ENCODE measurements at places on chromosomes 5 and 9.

GRCh38 chr5:103808464-103809106, 246.0 kb upstream of the NUDT12 start:
- peak; percentile 23 for DNase-seq

- DNase-seq = no peak
These were observed 15.9 kb upstream of the TNFAIP8 start for GRCh38 chr5:119339965-119340364.

DNA sequence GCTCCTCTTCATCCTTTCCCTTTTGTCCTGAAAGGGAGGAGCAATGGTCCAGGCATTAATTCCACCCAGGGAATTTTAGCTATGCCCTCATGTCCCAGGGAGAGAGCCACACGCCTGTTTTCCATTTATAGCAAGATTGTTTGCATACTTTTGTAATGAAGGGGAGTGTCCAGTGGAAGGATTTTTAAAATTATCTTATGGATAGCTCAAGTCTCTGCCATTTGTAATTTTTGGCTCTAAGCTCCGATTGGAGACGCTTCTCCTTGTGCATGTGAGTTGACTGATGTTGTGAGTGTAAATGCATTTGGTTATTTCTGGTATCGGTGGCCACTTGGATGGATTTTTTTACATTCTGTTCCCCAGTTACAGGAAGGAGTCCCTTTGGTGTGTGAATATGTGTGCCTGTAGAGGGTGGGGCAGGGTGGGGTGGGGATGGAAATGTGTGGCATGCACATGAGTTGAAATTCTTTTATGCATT, 7.2 kb upstream of the RPL26L1 start:
- DNase-seq = no peak

DNA sequence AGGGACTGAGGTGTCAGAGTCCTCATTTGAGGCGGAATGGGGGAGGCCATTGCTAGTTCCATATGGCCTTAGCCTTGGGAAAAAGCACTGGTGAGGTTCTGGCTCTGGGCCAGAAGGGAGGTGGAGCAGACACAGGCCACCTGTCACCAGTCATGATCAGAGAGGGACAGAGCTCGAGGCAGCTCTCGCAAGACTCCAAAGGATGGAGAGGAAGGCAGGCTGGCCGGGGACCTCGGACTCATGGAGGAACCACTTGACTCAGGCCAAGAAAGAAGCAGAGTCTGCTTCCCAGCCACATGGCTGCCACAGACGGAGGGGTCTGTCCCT, 29.2 kb upstream of the NSMF start:
- no peak for DNase-seq

DNA sequence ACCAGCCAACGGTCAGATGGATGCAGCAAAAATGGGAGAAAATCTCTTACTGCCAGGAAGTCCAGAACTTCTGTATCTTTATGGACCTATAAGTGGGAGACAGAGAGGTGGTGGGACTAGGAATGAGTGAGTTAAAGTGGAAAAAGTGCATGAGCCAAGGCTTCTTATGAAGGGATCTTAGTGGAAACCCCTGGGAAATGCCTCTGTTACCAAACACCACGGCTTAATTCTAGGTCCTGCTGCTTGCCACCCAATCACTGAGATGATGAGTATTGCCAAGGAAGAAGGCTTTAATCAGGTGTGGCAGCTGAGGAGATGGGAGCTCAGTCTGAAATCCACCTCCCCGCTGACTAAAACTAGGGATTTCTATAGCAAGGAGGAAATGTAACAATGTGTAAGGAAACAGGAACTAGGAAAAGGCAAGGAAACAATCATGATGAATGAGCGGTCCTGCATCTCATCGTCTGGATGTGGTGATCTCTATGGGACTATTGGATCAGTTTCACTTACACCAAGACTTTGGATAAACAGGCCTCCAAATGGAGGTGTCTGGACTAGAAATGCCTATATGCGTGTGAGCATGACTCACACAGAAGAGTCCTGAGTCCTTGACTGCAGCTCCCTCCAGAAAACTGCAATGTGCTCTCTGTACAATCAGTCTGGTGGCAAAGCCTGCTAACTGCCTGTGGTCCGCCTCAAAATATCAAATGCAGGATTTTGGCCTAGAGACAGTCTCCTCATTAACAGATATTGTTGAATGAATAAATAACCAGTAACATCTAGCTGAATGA, 98.2 kb upstream of the PRR16 start:
- no peak for DNase-seq

DNA sequence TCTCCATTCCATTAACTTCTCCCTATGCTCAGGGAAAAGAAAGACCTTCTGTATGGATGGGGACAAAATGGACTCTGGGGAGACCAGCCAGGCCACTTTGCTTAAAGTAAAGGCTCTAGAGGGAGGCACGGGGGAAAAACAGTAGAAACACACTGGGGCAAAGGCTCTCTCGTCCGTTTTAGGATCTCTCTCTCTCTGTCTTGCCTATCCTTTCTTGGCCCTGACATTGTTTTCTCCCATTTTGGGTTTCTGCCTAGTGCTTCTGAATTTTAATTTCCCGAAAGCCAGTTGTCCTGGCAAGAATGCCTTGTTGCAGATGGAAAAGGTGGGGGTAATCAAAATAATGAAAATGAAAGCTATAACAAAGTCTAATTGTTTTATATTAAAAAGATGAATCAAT, 28.2 kb downstream of the NMUR2 start:
- no peak for DNase-seq

DNA sequence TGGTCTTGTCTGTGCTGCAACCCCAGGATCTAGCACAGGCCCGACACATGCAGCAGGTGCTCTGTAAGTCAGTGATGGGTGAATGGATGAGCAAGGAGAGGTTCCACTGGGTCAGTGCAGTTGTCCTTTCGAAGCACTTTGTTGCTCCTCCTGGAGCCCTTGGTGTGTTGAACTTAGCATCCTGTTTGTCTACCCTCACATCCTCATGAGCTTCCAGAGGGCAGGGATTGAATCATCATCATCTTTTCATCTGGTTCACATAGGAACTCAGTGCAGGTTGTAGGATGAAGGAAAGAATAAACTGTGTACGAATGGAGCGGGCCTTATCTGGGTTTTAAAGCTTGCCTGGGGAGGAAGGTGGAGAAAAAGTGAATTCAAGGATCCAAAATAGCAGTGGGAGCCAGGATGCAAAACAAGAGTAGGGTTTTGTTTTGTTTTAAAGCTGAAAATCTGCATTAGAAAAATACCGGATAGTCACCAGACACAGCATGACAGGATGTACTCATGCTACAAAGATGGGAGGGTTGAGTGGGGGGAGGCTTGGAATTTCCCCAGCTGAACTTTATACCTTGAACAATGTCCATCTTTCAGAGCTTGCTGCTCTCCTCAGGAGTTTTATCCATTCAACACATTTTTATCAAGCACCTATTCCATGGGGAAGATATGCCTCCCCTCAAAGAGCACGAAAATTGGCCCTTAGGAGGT, 55.8 kb downstream of the PTTG1 start:
- no peak for DNase-seq

DNA sequence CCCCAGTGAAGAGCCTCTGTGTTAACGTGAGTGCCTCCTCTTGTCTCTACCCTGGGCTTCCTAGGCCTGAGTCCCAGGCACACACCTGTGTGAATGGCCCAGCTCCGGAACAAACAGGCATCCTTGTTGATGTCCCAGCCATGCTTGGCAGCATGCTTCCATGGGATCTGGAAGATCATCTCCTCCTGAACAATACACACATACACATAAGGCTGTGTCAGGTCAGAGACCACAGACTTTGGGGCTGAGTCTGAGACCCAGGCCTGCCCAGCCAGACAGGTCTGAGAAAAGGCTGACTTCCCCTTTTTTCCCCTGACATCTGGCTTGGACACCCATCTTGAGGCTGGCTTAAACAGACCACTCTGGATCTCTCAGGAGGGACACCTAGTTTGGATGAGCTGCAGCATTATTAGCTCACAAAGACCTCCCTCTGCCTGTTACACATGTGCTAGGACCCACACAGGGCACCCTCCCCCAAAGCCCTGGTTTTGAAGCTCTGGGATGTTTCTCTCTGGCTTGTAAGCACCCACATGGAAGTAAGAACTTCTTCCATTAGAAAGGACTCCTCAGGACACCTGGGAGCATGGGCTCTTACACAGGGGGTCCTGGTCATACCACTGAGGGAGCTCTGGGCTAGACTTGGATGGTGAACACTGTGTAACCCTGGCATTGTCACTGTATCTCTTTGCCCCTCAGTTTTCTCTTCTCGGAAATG, 2.6 kb downstream of the IRF1 start:
- DNase-seq = no peak

GRCh38 chr9:108182950-108183381, 672.8 kb downstream of the ACTL7B start:
- DNase-seq = no peak

- DNase-seq = no peak
These were observed 312.2 kb downstream of the ARRDC3 start for GRCh38 chr5:91070761-91071550.

GRCh38 chr9:100472788-100473275, at the start of gene TMEFF1:
Gene TMEFF1 (plus strand): TSS chr9:100473149. CDS start chr9:100473545, 396 bp downstream.
- peak; percentile 50 for DNase-seq

- no peak for DNase-seq
These were observed 104.2 kb upstream of the ELL2 start for GRCh38 chr5:96065685-96066385.

- DNase-seq = no peak
These were observed 2.3 kb upstream of the RPL26L1 start for GRCh38 chr5:172956936-172957335.

GRCh38 chr5:24065779-24066178, 558.4 kb downstream of the PRDM9 start:
- no peak for DNase-seq

- no peak for DNase-seq
These were observed 56.3 kb downstream of the CETN3 start for GRCh38 chr5:90353254-90353653.

GRCh38 chr9:129909851-129910250, 74.6 kb downstream of the USP20 start:
- no peak for DNase-seq

DNA sequence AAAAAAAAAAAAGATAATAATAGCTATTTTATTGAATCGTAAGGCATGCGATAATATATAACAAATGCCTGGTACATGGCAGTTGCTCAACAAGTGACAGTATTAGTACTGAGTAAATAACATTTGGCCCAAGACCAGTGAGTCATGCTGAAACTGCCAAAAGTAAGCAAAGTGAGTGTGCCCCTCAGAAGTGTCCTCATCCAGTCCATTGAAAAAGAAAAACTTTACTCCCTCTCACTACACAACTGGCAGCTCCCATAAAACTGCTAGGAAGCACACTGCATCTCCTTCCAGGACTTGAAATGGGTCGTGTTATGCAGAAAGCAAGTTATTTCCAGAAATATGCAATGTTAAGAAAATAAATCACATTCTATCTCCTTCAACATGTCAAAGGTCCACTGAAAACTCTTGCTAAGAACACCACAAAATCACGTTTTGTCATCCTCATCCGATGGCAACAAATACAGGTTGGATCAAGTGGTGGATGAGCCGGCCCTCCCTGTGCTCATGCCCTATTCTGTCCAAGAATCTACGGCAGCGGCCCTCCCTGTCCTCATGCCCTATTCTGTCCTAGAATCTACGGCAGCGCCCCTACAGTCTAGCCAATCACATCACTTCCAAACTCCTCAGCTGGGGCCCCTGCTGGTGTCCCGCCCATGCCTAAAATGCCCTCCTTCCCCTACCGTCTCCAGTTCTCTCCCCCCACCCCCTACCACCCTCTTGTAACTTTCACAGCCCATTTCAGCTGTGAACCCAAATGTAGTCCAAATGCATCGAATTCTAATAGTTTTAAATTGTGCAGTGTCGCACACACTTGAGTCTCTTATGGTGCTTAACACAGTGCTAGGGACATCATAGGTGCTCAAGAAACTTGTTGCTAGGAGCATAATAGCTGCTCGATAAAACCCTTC, 12.5 kb downstream of the PTCH1 start:
- no peak for DNase-seq

DNA sequence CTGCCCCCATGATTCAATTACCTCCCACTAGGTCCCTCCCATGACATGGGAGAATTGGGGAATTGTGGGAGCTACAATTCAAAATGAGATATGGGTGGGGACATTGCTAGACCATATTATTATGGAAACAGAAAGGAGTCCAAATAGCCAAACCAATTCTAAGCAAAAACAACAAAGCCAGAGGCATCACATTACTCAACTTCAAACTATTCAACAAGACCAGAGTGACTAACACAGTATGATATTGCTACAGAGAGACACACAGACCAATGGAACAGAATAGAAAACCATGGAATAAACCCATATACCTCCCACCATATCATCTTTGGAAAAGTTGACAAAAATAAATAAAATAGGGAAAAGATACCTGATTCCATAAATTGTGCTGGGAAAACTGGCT, 710.5 kb upstream of the CDH9 start:
- DNase-seq = no peak

GRCh38 chr5:82073179-82073578, 101.4 kb downstream of the ATG10 start:
- no peak for DNase-seq

DNA sequence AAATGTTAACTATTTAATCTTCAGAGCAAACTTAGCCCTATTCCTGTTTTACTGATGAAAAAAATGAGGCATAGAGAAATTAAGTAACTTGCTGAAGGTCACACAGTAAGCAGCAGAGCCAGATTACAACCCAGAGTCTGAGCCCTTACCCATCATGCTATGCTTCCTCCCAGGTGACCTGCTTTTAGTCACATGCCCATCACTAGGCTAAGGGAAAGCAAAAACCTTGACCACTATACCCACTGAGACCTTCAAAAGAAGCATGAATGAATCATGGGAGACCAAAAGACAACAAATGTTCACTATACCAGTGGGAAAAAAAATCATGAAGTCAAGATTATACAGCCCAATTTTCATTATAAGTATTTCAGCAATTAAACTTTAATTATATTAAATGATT, 5.3 kb upstream of the HAUS6 start:
- no peak for DNase-seq

DNA sequence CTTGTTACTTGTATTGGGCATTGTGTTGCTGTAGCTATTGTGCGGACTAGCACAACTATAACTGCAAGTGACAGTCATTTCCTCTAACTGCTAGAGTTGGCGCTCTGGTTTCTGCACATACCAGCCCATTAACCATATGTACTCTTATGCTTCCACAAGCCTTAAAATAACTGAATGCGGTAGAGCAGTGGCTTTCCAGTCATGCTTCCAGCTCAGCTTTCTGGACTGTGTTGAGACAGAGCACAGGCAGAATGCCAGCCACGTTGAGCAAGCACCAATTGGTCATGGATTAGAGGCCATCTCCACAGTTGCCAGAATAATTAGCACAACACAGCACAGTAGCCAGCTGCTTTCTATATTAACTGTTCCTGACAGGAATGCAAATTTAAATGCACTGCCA, 12.2 kb downstream of the INVS start:
- DNase-seq = peak; percentile 64

- DNase-seq = no peak
These were observed 25.8 kb upstream of the MED10 start for GRCh38 chr5:6404129-6404528.

- DNase-seq = no peak
These were observed 600.7 kb upstream of the CDH9 start for GRCh38 chr5:27639005-27639612.

GRCh38 chr9:78954286-78954685, 617.5 kb upstream of the TLE4 start:
- DNase-seq = no peak

GRCh38 chr9:73613092-73613701, 461.5 kb downstream of the ANXA1 start:
- DNase-seq = no peak

- no peak for DNase-seq
These were observed 136.3 kb downstream of the ASTN2 start for GRCh38 chr9:117278471-117279035.

- DNase-seq = no peak
These were observed 165.3 kb upstream of the FBXL7 start for GRCh38 chr5:15334551-15335266.

Measured in anterior cingulate cortex (tissue), 58 donors.